Cardiac fibroblast (primary cell): ENCODE measurements at places on chromosomes 1 and 21.
A peak's percentile ranks its signal among the peaks of the same experiment; 100 is the strongest.

GRCh38 chr1:109398343-109399225 is 866 bp upstream of the SORT1 start:
- no peak for DNase-seq

DNA sequence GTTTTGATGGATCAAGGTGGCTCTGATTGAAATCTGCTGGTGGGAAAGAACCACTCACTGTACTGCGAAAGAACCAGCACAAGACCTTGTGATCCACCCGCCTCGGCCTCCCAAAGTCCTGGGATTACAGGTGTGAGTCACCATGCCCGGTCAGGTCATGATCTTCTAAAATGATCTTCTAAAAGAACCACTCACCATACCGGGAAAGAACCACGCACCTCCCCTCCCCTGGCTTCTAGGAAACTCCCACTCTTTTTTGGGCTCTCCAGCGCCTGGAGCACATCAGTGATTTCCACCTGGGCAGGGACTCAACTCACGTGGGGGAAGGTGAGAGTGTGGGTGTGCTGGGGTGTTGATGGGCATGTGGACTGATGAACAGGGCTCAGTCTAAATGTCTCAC is 7.9 kb upstream of the RAB7B start:
- DNase-seq: no peak

DNA sequence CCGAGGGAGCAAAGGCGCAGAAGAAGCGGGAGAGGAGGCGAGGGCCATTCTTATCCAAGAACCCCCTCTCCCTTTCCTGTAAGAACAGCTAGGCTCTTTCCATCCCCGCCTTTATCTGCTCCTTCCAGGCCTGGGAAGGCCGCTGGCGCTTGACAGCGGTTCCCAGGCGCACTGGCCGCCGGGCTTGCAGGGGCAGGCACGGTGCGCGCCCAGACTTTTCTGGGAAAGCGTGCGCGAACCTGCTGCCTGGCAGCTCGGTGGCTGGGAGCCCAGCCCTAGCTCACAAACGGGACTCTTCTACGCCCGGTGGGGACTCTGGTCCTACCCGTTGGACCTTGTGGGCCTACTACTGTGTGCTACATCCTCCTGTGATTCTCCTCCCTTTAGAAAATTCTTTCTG is 8.8 kb upstream of the IFNLR1 start:
- no peak for DNase-seq

GRCh38 chr1:172005856-172006255 is 164.6 kb downstream of the DNM3 start:
- DNase-seq: peak; percentile 33

GRCh38 chr1:62514746-62515423 is 78.0 kb downstream of the USP1 start:
- peak; percentile 65 for DNase-seq

DNA sequence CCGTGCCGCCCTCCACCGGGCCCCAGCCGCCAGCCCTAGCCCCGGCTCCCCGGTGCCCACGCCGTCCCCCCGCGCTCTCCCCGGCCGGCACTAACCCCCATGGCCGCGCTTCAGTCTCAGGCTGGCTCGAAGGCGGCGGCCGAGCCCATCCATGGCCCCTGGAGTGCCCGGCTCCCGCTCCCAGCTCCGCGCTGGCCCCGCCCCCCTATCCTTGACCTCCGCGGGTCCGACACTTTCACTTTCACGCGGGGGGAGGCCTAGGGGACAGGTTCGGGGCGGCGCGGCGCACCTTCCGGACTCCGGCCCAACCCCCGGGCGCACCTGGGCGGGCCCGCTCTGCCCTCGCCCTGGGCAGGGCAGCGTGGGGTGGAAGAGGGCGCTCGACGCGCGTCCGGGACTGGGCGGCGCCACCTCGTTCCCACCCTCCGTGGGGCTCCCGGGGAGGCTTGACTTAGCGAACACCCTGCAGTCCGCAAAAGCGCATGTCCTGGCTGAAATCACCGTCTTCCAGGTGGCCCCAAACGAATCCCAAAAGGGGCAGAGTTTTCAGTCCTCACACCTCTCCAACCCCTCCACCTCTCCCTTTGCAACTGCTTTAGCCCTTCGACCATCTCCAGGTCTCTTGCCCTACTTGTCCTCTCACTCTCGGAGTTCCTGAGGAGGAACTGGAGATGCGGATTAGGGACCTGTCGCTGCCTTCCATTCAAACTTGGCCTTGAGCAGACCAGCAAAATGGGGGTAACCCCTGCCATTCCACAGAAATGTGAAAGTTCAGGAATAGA is 3.9 kb upstream of the DENND2D start:
- DNase-seq: no peak

DNA sequence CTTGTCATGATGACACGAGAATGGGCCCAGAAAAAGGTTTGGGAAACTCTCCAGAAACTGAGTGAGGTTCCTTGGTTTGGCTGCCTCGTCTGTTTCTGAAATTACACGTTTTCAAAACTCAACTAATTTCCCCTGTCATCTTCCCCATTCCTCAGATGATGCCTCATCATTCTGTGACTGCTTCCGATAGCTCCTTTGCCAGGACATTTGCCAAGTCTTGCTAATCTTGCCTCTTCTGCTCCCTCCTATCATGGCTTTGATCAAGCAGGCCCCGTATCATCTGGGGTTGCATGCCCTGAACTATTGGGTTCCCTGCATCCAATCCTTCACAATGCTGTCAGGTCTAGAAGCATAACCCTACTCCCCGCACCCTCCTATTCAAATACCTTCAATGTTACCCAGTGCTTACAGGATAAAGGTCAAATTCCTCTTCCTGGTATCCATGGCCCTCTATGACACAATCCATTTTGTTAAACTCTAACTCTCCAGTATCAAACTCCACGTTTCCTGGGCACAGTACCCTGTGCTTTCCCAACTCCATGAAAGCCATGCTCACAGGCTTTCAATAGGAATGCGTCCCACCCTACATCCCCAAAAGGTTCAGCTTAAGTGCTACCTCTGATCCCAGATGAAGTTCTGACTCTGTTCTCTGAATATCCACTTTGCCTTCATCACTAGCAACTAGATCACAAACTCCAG is 22.2 kb upstream of the TMEM200B start:
- DNase-seq: peak; percentile 75

GRCh38 chr1:216804111-216804510 is 80.9 kb upstream of the ESRRG start:
- DNase-seq: no peak

DNA sequence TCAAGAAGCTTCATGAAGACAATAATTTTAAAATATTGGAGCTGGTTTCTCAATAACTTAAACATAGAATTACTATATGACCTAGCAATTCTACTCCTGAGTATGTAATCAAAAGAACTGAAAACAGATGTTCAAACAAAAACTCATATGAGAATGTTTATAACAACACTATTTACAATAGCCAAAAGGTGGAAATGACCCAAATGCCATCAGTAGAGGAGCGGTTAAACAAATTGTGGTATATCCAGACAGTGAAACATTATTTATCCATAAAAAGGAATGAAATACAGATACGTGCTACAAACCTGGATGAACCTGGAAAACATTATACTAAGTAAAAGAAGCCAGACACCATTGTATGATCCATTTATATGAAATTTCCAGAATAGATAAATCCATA is 62.8 kb upstream of the UBE2U start:
- DNase-seq: no peak

DNA sequence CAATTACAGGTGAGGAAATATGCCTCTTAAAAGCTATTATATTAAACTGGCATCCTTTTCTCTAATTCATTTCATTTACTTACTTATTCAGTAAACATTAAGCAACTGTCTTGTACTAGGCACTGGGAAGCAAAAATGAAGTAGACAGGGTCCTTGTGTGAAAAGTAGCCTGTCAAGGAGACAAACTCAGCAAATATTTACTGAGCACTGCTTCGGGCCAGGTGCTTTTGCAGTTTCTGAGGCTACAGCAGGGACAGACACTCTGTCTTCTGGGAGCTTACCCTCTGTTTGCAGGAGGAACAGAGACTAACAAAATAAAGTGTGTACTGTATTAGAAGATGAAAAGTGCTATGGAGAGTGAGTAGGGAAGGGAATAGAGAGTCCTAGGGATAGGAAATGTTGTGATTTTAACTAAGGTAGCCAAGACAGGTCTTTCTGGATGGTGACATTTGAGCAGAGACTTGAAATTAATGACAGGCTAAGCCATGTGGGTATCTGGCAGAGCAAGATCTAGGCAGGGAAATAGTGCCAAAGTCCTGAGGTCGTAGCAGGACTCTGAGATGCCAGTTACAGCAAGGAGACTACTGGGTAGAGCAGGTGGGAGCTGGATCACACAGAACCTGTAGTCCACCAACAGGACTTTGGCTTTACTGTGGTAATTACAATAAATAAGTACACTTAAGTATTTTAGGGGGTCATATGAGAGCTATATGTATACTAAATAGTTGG is 133.0 kb downstream of the ITSN1 start:
- DNase-seq: no peak

GRCh38 chr1:116278541-116278866 is 94.5 kb upstream of the ATP1A1 start:
- no peak for DNase-seq

GRCh38 chr1:239733995-239734394 is 347.6 kb downstream of the CHRM3 start:
- no peak for DNase-seq

DNA sequence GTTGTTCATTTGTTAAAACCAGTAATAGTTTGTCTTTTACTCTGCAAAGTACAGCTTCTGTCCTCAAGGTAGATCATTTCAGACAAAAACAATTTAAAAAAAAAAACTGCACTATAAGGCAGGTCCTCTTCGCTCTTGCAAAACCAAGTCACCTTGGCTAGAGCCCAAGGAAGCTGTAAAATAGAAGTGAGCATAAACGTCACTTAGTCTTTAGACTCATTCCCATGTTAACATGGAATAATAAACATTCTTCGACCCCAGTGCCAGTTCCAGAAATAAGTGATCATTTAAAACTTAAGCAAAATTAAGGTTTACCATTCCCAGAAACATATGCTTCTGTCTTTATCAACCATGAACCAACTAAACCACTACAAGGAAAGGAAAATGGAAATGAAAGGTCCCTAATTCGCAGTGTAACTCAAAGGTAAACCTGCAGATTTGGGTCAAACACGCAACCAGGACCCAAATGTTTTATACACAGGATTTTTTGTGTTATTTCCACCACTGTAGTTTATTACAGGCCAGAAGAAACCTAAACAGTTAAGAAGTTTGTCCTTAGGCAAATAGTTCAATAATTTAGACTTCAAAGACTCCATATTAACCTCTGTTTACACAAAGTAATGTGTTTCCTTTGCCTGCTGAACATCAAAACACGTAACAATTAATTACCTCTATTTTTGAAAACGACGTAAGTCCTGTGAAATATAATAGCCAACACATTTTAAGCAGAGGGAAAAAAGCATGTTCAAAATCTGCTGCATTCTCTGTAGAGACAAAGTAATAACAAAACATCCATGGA is 54.6 kb downstream of the TGFBR3 start:
- DNase-seq: peak; percentile 42

- no peak for DNase-seq
Observed at GRCh38 chr1:18560692-18561091, 70.0 kb upstream of the PAX7 start.

DNA sequence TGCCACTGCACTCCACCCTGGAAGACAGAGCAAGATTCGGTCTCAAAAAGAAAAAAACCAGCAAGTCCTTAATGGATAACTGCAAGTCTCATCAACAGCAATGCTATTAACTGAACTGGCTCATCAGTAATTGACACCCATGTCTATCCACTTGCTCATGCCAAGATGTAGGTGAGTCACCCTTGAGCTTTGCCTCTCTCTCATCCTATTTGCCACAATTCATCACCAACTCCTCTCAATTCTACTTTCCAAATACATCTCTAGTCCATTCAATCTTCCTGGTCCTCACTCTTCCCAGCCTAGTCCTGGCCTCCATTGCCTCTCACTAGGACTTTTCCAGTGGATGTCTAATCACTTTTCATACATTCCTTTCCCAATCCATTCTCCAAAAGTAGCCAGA is 103.7 kb upstream of the PRMT6 start:
- no peak for DNase-seq

DNA sequence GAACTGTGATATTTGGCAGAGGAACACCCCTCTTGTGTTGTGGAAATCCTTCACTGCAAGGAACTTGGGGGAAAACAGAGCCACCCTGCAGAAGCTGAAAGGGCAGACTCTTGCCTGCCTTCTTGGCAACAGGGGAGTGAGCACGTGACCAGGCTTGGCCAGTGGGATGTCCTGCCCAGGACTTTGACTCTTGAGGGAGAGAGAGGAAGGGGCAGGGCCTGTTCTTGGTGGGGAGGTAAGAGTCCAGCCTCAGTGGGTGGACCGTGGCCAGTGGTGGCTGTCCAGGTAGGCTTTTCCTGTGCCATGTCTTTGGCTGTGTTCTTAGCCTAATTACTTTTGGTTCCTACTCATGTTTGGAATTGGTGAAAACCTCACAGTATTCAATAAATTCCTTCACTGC is 8.6 kb upstream of the AK2 start:
- DNase-seq: peak; percentile 13

GRCh38 chr1:19429611-19430010 is 55.7 kb downstream of the CAPZB start:
- DNase-seq: no peak

GRCh38 chr21:41367301-41367944 is 5.6 kb downstream of the MX2 start:
- DNase-seq: no peak

DNA sequence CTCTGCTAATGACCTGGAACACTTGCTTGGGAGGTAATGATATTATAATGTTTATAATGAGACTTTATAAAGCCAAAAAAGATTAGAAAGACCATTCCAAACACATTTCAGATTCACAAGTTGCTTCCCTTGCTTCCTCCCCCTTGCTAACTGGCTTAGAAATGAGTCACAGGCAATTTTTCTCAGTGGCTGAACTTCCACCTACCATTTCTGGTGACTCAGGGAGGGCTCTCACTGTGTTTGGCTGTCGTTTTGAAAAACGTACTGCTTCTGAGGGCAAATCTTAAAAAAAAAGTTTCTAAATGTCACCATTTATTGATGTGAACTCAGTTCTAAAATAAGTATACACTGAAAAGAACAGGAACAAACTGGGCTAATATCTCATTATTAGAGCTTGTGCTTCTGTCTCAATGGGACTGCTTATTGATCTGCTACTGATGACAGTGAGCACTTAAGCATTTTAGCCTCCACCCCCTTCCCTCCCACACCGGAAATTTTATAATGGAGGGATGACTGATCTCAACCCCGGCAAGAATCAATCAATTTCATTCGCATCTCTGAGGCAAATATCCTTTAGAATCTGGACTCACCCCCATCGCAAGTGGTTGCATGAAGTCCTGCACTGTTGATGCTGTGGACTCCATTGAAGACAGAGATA is 278.3 kb downstream of the KCTD3 start:
- DNase-seq: peak; percentile 64

DNA sequence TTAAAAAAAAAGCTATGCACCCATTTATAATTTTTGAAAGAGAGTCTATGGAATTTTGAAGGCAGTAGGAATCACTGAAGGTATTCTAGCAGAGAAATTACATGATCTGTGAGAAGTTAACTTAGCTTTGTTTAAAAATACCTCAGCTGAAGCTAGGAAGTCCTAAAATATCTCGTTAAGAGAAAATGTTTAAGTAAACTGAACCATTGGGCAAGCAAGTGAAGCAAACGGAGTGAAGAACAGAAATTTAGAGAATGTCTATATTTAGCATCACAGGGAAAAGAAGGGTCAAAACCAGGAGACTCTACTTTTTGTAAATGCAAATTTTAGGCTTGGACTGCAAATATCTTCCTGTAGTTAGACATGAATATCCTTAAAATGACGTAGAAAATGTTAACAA is 230.8 kb downstream of the HMCN1 start:
- no peak for DNase-seq

- DNase-seq: peak; percentile 34
Observed at GRCh38 chr1:158819461-158820443, 11.4 kb upstream of the MNDA start.
